Hematopoietic multipotent progenitor cell treated with erythropoietin and hydrocortisone succinate and interleukin-3 and kit ligand, for 17 days (in vitro differentiated cells): ENCODE measurements at places on chromosomes 4 and X.
A peak's percentile ranks its signal among the peaks of the same experiment; 100 is the strongest.

GRCh38 chrX:119343856-119344255 is 55.3 kb upstream of the SLC25A43 start:
- DNase-seq = no peak

GRCh38 chrX:15202454-15203177 is 67.3 kb downstream of the ASB9 start:
- no peak for DNase-seq

DNA sequence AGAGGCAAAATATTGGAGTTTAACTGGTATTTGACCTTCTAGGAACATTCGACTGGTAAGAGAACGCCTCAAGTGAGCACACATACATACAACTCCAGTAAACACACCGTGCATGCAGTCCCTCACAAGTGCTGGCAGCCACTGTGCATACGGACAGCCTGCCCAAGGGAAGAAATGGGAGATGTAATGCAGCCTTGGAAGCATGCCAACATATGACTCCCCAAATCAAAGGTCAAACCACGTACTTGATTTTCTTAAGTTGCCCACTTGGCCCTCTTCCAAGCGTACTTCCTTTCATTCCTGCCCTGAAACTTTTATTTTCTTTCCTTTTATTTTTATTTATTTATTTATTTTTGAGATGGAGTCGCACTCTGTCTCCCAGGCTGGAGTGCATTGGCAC is 206.6 kb downstream of the SPRY1 start:
- peak; percentile 11 for DNase-seq

GRCh38 chr4:84455697-84456096 is 43.4 kb downstream of the NKX6-1 start:
- no peak for DNase-seq

DNA sequence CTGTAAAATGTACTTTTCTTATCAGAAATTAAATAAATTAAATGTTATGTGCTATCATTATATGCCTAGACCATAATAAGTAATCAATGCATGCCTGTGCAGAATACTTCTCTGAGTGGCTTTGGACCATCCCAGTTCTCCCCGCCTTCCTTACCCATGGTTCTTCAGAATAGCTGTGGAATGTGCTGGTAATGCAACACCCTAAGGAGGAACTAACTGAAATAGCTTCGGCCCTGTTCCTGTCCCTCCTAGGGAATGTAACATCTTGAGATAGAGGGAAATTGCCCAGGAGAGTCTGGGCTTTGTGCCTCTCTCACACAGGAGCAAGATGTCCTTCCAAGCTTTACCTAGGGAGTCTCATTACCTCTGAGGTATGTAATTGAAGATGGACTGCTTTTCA is 693.6 kb upstream of the HS3ST1 start:
- no peak for DNase-seq

GRCh38 chr4:106717091-106717490 is 319.0 kb downstream of the DKK2 start:
- DNase-seq = no peak

DNA sequence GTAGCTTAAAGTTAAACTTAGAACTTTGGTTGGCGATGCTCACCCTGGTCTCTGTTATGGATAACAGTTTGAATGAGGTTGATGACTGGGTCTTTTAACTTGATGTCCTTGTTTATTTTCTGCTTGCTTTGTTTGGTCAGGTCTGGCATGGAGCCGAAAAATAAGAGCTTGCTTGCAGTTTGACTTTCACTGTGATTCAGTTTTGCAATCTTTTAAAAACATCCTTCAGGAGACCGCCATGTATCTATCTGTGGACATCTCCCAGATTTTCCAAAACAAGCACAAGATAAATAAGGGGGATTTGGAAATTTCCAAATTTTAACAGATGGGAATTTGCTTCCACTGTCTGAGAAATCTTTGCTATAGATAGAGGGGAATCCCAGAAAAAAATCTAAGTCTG is 246.7 kb downstream of the PALLD start:
- DNase-seq = no peak

GRCh38 chr4:40307627-40308497 is 27.3 kb upstream of the CHRNA9 start:
- peak; percentile 30 for DNase-seq

DNA sequence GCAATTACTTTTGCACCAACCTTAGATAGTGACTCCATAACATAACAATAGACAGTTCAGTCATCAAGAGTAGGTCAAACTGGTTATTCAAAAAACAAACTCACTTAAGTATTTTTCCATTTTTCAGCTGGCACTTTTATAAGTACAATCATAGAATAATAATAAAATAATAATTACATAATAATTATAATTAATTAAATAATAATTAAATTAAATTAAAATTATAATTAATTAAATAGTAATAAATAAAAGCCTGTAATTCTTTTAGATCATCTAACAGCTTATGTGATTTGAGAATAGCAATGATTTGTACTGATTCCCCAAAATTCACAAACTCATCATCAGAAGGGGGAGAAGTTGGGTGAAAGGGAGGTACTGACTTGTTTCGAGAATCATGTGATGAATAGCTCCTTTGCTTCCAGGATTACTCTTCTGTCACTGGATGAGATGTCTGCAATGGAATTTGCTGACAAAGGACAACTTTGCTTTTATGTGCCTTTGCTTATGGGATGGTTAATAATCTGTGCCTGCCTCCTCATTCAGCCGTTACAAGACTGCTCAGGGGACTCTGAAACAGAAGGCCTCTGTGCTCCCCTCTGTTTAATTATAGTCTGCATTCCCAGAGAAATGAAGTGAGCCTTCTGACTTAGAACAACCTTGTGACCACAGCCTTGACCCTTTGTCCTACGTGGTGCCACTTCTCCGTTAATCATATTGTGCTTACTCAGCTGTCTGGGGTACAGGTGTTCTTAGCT is 104.8 kb upstream of the ENPEP start:
- no peak for DNase-seq

GRCh38 chr4:172169871-172170270 is 356.7 kb downstream of the GALNTL6 start:
- DNase-seq = no peak

- DNase-seq = no peak
These were observed 64.1 kb downstream of the TMA16 start for GRCh38 chr4:163558539-163559044.

- DNase-seq = no peak
These were observed 17.6 kb downstream of the PDLIM5 start for GRCh38 chr4:94469221-94469784.

DNA sequence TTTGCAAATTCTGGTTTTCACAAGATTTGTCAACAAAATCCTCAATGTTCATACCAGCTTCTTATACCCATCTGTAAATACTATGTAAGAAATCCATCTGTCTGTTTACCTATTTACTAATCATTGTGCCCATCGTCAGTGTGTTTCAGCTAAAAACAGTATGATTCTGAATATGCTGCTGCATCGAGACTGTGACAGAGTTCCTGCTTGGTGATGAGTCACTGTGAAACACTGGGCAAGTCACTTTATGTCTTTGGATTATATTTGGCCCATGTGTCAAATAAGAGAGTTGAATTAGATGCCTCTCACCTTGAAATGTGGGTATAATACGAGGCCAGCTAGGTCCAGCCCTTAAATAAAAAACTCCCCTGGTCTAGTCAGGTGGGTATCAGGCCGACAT is 79.3 kb downstream of the CBLL2 start:
- no peak for DNase-seq

DNA sequence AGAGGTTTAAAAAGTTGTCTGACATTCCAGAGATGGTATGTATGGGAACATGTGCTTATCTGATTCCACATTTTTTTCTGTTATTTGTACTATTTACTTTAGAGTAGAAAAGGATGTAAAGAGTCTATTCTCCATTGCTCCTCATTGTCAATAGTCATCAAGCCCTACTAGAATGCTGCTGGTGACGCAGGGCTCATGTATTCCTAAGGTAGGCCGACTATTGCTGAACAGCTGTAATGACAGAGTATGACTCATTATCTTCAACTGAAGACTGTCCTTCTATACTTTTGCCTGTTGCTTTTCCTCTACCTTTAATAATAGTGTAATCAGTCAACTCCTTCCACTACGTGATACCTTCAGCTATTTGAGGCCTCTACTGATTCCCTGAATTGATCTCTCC is 509.1 kb upstream of the NR3C2 start:
- no peak for DNase-seq

DNA sequence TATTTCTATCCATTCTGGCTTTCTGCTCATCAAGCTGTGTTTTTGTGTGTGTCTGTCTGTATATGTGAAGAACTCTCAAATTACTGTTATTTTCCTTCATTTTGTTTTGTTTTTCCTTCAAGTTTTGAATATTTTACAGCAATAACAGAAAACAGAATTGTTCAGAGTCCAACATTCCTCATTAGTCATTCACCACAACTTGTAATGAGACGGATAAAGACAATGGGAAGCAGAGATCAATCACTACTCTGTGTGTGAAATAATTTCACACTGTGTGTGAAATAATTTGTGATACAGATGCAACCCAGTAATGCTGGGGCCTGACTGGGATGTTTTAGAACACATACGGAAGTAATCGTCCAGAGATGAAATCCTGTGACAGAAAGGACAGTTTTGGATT is 55.2 kb downstream of the HPGD start:
- no peak for DNase-seq

DNA sequence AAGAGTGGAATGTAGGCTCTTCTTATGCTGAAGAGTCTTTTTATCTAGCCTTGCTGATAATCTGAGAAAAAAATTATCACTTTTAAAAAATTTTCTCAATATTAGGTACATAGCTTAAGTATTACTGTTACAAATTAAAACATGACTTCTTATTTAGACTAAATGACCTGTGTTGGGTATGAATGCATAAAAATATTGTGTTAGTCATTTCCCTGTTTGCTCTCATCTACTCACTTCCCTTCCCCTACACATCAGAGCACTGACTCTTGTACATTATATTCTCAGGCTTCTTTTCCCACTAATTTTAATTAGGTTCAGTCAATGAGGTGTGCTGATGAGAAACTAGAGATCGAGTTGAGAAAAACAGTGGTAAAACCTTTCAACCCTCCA is 881.0 kb downstream of the PCDH18 start:
- DNase-seq = no peak

DNA sequence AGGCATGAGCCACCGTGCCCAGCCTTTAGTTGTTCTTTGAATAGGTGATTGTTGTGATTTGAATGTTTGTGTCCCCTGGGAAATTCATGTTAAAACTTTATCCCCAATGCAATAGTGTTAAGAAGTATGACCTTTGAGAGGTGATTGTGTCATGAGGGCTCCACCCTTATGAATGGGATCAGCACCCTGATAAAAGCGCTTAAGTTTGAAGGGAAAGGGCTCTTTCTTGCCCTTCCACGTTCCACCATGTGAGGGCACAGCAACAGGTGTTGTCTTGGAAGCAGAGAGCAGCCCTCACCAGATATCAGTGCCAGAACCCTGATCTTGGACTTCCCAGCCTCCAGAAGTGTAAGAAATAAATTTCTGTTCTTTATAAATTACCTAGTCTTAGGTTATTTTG is 33.7 kb upstream of the RP2 start:
- no peak for DNase-seq

DNA sequence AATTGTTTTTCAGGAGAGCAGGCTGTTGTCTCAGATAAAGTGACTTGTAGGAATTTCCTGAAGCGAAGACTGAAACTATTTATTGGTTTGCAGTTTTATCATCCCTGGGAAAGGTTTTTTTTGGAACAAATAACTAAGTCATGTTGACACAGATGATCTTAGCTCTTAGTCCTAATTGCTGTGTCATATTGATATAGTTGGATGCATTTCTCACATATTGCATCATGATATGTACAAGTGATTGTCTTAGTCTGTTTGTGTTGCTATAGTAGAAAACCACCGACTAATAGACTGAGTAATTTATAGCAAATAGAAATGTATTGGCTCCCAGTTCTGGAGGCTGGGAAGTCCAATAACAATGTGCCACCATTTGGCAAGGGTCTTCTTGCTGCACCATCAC is 397.5 kb upstream of the PPP1R2C start:
- DNase-seq = no peak

- DNase-seq = no peak
These were observed 28.9 kb upstream of the PRPS1 start for GRCh38 chrX:107599450-107599861.

- no peak for DNase-seq
These were observed 239.0 kb upstream of the HTR2C start for GRCh38 chrX:114344756-114345349.

- no peak for DNase-seq
These were observed 166.5 kb upstream of the PCDH7 start for GRCh38 chr4:30553706-30554105.

DNA sequence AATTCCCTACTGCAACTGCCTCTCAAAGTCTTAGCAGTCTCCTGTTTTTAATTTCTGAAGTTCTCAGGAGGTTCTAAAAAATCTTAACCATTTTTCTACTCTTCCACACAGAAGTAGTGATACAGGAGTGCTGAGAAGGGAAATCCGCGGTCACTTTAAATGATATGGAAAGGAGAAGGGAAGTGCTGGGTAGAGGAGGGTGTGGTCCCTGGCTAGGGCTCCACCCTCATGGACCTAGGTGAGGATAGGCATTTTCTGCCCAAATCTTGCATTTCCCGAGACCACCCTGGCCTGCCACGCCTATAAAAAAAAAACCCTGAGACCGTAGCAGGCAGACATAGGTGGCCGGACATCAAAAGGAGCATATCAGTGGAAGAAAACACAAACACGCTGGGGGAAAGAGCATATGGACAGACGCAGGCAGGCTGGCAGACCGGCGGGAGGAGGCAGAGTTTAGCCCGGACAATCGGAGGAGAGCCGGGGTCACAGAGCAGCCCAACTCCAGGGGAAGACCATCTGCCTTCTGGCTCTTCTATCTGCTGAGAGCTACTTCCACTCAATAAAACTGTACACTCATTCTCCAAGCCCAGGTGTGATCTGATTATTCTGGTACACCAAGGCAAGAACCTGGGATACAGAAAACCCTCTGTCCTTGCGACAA is 85.7 kb downstream of the POU3F4 start:
- no peak for DNase-seq

DNA sequence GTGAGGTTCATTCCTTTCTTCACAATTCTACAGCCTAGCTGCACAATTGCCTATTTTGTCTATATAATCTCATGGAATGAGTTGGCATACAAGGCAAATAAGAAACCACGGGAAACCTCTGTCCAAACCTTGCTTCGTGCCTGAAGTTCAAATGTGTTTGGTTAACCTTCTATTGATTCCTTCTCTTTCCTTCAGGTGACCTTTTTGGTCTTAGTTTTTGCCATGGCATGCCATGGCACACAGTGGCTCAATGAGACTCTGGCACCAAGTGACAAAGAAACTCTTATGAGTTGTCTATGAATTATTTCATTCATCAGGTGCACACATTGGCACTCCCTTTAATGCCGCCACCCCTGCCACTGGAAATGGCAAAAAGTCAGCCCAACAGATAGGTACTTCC is 101.8 kb downstream of the PPARGC1A start:
- DNase-seq = no peak

DNA sequence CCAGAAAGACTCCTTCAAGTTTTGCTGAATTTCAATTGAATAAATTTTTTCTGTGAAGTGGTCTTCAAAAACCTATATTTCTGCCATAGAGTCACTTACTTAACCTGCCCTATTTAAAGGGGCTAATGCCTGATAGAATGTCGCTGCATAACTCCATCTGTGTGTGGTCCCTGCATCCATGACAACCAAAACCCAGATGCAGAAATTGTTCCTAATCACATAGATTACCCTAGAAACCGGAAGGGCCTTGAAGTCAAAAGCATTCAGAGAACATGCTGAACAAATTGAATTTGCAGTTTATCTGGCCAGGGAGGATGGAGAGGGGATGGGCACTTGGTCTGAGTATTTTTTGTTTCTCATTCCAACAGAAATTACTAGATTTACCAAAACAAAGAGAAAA is 1.5 kb upstream of the PARM1 start:
- no peak for DNase-seq

- no peak for DNase-seq
These were observed 27.8 kb downstream of the CD99L2 start for GRCh38 chrX:150870487-150871340.

GRCh38 chr4:6460876-6461275 is 11.5 kb downstream of the PPP2R2C start:
- no peak for DNase-seq
